Stimulated activated CD4-positive, alpha-beta T cell treated with anti-CD3 and anti-CD28 coated beads, Interleukin-1b, Interleukin-23, amount 100 ng/mL, for 1 hour (primary cell): ENCODE measurements at places on chromosomes 4 and X.

DNA sequence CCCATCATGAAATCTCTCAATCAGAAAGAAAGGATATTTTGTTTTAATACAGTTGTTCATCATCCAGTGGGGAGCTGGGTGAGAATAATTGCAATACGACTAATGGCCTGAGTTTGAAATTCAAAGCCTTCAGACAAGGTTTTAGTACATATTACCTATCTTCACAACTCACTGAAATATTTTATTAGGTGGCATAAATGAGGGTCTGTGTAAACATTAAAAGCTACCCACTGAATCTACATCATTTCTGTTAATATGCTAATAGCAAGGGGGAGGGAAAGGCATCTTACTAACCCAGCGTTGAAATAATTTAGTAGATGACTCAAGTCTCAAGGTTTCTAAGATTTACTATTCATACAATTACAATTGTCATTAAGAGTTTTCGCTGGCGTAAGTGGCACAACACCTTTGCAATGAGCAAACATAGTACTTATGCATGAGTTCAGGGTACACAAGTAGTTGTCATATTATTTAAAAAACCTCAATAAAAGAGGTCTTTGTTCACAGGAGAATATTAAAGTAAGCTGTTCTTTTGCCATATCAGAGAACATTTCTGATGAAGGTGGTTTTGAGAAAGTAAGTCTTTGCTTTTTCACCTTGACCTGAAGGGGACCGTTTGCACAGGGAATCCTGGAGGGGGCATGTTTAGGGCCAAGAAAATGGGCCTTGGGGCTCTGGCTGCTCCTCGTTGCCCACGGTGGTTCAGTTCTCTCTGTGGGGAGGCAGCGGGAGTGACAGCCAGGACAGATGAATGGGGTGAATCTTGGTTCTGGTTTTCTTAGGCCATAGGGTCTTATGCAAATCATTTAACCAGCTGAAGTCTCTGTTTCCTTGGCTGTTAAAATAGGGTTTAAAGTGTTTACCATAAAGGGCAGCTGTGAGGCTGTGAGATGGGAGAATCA lies 4.5 kb upstream of the RHOH start:
- DNase-seq, result no peak

DNA sequence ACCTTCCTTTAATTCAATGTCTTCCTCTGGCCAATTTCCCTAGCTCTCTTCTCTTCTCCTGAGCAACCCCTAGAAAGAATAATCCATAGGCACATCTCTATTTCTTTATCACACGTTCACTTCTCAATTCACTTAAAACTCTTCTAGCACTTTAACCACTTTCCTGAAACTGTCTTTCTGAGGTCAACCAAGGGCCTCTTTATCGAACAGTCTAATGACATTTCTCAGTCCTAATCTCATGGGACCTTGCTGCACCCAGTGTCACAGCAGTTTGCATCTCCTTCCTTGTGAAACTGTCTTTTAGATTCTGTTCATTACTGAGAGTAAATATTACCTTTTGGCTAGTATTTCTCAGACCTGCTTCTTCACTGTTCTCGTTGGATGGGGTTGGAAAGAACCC lies 285.3 kb upstream of the RASGEF1B start:
- no peak for DNase-seq

GRCh38 chr4:120156120-120156718 lies 89.6 kb upstream of the MAD2L1 start:
- no peak for DNase-seq

DNA sequence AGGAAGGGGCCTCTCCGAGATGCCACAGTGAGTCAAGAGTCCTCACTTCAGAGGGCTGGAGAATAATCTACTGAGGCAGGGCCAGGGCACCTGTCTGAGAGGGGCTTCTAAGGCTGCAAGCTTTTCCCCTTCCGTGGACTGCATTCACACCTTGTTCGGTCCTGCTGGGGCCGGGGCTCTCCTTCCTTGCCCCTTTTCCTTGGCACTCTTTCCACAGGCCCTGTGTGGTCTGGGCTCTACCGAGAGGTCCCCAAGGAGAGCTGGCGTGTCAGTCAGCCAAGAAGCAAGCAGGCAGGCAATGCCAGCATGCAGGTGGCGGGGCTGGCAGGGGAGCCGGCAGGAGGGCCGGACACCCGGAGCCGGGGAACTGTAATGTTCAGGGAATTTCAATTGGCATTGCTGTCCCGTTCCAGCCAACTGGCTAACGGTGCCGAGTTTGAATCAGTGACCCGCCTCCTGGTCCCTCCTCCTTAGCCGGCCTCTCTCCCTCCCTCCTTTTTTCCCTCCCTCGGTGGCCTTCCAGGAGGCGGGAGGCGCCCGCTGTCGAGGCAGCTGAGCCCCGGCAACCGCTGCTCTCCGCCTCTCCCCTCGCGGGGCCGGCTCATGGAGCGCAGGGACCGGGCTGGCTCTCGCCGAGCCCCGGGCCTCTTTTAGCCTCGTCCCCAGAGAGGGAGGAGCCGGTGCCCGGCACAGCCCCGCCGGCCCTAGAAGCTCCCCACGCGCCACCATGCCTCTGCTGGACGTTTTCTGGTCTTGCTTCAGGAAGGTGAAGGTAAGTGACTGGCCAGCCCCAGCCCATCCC lies at the start of gene STARD8:
TSS of gene STARD8 (plus strand) at position 511 of the 802 bp plus-strand sequence. CDS start at position 728, 217 bp downstream.
- DNase-seq, result no peak

GRCh38 chrX:151825925-151826485 lies 86.7 kb upstream of the MAGEA4 start:
- no peak for DNase-seq

DNA sequence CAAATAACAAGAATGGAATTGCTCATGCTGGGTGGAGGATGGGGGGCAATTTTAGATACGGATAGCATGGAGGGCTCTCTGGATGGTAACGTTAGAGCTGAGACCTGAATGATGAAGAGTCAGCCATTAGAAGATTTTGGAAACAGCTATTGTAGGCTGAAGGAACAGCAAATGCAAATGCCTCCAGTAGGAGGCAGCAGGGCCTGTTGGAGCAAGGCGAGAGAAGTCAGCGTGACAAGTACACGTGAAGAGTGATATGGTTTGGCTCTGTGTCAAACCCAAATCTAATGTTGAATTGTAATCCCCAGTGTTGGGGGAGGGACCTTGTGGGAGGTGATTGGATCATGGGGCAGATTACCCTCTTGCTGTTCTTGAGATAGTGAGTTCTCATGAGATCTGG lies 59.3 kb upstream of the SOD3 start:
- no peak for DNase-seq

- DNase-seq, result no peak
Measured at GRCh38 chrX:21756785-21757529, 959 bp downstream of the SMPX start.

- no peak for DNase-seq
Measured at GRCh38 chrX:97328853-97329390, 445.2 kb downstream of the RPA4 start.

DNA sequence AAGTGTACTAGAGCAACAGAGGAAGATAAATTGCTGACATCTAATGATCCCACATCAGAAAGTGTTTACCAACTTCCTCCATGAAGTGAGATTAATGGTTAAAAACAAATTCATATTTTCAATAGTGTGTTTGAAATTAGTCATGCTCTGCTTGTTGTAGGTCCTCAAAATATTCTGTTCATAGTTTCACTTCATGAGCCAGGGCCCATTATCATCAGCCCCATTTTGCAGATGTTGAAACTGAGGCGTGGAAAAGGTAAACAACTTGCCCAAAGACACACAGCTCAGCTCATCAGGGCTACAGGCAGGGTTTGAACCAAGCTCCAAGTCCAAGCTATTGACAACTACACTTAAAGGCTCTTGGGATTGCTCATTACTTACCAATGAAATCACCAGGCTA lies 103.5 kb upstream of the PPARGC1A start:
- no peak for DNase-seq

GRCh38 chr4:177444911-177445736 lies 2.9 kb upstream of the AGA start:
- no peak for DNase-seq

DNA sequence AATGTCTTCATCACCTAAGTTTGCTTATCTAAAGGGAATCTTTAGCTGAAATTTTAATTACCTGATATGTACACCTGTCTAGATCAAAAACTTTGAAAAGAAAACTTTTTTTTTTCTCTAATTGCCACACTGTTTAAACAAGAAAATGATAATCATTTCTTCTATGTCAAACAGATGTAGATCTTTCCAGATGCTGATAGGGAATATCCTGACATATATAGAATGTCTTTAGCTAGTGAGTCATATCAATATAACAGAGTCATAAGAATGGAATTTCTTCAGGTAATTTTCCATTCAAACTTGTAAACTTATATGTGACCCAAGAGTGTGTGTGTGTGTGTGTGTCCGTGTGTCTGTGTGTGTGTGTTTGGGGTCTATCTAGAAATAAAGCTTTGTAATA lies 271.9 kb downstream of the GPM6A start:
- no peak for DNase-seq

GRCh38 chrX:129876771-129877305 lies 29.1 kb upstream of the UTP14A start:
- DNase-seq, result no peak

GRCh38 chr4:17115583-17115982 lies 217.1 kb upstream of the LDB2 start:
- DNase-seq, result no peak

DNA sequence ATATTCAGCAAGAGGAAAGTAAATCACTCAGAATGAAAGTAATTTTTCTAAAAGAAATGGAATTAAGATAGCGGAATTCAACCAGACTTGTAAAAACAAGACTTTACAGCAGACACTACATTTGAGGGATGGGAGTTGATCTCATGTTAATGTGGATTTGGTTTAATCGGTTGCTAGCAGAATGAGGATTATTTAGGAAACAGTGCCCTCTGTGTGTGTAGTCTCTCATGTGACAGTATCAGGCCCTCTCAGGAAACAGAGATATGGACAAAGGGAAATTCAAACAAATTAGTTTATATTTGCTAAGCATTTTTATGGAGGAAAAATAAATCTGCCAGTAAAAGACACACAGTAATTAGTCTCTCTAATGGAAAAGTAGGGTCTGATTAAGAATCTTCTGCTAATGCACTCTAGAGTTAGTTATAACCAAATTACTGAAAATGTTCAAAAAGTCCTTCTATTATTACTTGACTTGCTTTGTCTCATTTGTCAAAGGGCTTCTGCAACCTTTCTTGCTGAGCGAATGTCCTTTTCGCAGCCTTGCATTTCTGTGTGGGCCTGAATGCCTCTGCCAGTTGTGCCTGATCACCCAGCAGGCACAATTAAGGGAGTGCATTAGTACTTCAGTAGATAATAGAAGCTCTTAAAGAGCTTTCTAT lies 1282.3 kb upstream of the TENM3 start:
- no peak for DNase-seq

DNA sequence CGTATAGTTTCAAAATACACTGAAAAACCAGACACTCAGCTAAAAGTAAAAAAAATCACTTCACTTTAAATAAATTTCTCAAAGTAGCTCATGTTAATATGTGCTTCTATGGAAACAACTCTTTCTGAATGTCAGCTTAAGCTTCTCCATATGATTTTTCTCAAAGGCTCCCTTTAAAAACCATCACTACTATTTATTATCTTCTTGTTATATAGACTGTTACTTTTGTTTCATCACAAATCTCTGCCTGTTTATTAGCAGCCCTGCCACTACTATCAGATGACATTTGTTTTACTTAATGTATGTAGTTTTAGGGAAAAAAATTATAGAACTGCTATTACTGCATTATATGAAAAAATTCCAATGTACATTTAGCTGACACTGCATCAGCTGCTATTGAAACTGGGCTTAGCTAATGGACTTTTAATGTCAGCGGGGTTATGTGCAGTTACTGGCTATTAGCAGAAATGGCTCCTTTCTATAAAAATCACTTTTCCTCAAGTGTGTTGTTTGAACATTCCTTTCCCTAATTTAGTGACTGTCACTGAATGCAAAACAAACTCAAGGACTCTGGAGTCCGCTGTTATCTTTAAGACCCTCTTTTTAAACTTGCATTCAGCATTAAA lies 10.8 kb downstream of the UNC5C start:
- no peak for DNase-seq

- no peak for DNase-seq
Measured at GRCh38 chrX:14607446-14607985, 78.2 kb downstream of the GLRA2 start.

DNA sequence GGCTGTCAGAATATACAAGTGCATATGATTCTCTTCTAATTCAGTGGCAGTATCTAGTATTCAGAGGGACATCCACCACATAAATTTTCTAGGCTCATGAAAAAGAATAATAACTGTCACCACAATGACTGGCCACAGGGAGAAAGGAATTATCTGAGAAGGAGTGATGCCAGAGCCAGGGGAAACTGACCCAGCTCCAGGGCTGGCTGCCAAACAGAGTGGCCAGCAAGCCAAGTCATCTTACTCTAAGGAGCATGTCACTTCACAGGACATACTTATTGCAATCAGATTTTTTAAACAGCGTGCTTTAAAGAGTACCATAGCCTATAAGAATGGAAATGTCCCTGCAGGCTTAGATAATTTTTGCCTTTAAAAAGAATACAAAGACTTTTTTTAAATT lies 5.8 kb upstream of the SEPTIN11 start:
- DNase-seq, result no peak

DNA sequence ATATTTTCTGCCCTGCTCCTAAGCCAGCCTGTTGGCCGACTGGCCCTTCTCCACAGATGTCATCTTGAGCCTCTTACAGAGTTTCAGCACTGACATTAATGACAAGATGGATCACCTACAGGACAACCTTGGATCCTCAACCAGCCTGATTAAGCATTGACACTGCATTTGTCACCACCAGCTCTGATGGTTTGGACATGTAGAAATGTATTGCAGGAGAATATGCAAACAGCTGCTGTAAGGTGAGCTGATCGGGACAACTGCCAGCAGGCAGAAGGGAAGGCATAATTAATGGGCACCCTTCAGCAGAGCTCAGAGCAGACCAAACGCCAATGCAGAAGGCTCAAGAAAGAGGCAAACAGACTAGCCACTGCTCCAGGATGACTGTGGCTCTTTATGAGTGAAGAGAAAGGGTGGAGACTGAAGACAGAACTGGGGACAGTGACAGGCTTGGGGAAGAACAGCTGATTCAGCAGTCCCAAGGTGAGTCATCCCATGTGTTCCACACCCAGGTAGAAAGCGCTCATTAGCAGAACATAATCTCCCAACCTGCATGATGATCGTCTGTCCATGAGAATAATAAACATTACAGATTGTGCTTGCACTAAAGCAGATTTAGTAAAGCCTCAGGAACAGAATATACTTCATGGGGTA lies 6.7 kb downstream of the CORIN start:
- no peak for DNase-seq

- no peak for DNase-seq
Measured at GRCh38 chr4:127881563-127881864, 821 bp downstream of the PLK4 start.

GRCh38 chr4:187366530-187366929 lies 629.0 kb upstream of the ZFP42 start:
- no peak for DNase-seq

GRCh38 chr4:60944060-60944459 lies 256.1 kb upstream of the ADGRL3 start:
- no peak for DNase-seq

DNA sequence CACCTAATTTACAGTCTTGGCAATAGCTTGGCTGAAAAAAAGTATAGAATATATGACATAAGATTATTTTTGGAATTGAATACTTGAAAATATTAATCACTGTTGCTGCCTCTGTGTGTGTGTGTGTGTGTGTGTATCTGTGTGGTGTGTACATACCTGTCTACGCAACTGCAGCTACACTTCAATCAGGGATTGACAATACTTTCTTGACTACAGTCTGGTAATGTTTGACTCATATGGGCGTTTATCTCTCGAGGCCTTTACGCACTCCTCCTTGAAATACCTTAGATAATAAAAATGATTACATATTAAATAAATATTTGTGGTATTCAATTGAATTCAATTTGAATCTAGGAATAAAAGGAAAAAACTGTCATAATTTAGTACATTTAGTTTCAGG lies 565.2 kb downstream of the PCDH18 start:
- no peak for DNase-seq
